ENCODE measurements at places on chromosomes 16 and 17.

DNA sequence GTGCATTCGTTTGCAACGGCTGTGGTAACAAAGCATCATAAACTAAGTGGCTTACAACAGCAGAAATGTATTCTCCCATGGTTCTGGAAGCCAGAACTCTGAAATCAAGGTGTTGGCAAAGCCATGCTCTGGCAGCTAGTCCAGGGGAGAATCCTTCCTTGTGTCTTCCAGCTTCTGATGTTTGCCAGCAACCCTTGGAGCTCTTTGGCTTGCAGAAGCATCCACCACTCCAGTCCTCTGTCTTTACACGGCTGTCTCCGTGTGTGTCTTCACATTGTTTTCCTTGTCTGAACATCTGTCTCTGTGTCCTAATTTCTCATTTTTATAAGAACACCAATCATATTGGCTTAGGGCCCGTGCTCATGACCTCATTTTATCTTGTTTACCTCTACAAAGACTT, 265.3 kb upstream of the HSBP1 start:
- no peak for DNase-seq

- no peak for DNase-seq
Measured at GRCh38 chr17:37068266-37068665, 119.5 kb downstream of the AATF start.

DNA sequence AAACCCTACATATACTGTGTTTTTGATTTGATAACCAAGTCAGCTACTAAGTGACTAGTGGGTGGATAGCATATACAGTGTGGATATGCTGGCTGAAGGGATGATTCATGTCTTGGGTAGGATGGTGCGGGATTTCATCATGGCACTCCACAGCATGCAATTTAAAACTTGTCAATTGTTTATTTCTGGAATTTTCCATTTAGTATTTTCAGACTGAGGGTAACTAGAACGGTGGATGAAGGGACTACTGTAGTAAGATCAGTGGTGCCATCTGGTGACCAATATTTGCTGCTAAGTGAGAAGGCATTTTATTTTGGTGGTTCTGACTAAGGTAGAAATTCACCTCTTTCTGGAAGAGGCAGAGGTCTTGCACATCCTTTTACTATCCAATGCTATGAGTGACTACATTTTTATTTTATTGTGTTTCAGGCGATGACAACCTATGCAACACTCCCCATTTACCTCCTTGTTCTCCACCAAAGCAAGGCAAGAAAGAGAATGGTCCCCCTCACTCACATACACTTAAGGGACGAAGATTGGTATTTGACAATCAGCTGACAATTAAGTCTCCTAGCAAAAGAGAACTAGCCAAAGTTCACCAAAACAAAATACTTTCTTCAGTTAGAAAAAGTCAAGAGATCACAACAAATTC, 3.1 kb downstream of the CDC6 start:
- DNase-seq, result peak; percentile 30

GRCh38 chr17:63185420-63185819, 219.4 kb downstream of the TANC2 start:
- DNase-seq, result no peak

GRCh38 chr17:55571095-55571494, 59.8 kb upstream of the SMIM36 start:
- DNase-seq, result no peak
